ENCODE measurements at places on chromosomes 1 and 21. TPM values are rescaled to one million over a fixed set of nuclear protein-coding genes. Genes with fewer than 3 reads are reported as not detected.

DNA sequence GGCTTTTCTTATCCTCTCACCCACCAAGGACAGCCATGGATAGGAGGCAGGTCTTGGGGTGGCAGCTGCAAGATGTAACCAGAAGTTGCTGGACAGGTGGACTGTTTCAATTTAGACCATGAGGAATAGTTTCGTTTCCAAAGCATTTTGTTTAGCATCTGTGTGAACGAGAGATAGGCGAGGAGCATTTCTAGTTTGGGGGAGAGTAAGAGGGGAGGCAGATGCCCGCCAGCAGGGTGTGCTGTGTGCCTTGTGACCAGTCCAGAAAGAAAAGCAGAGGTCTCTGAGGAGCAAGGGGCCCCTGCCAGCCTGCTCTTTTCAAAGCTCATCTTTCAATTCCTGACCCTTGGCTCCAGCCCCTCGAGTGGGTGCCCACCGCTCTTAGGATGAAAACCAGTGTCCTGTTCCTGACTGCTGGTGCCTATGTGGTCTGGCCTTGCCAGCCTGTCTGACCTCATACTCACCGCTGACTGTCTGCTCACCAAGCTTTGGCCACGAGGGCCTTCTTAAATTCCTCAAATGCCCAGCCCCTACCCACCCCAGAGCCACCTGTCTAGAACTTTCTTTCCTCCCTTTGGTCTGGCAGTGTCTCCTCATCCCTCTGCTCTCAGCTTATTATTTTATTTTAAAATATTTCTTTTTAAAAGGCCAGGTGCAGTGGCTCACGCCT is 8.5 kb downstream of the SERINC2 start:
- H3K27me3 ChIP-seq: no peaks in the 10 kb centered on the region
- no peak overlapping the region for H3K27ac ChIP-seq
- H3K4me1 ChIP-seq: peaks cover 14% of the 10 kb centered on the region

DNA sequence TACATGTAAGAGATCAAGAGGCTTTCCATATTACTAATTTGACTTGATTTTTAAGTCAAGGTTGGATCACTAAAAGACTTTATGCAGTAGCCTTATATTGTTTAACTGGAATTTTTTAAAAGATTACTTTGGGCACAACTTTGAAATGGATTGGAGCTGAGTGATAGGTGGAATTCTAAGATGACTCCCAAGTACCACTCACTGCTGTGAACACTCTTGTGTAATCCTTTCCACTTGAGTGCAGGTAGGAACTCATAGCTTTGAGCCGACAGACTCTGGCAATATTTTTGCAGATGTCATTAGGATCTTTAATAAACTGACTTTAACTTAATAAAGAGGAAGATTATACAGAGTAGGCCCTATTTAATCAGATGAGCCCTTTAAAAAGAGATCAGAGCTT is 831.1 kb upstream of the NCAM2 start:
- H3K36me3 ChIP-seq: no peaks in the 10 kb centered on the region
- H3K27me3 ChIP-seq: no peaks in the 10 kb centered on the region
- no peak for DNase-seq
- no peak overlapping the region for H3K27ac ChIP-seq

DNA sequence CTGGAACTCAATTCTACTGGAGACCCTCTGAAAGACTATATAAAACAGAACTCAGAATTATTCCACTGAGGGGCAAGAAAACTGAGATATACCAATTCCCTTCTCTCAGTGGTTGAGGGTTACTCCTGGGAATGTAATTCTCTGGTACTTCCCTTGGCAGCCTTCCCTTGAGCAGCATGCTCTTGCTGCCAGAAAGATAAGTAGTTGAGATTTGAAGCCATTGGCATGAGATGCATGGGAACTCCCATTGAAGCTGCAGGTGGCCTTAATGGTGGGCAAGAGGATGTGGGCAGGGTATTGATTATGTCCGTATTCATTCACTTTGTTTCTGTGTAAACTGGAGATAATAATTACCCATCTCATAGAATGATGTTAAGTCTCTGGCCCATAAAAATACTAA is 28.6 kb upstream of the C1orf185 start:
- H3K4me3 ChIP-seq: no peak overlapping the region
- no peaks in the 10 kb centered on the region for H3K27me3 ChIP-seq
- DNase-seq: no peak
- H3K27ac ChIP-seq: no peak overlapping the region
- H3K4me1 ChIP-seq: no peaks in the 10 kb centered on the region

Gene CAMK2N1
- total RNA-seq: 6.0 TPM

Gene SPRR1B
- not detected for total RNA-seq

DNA sequence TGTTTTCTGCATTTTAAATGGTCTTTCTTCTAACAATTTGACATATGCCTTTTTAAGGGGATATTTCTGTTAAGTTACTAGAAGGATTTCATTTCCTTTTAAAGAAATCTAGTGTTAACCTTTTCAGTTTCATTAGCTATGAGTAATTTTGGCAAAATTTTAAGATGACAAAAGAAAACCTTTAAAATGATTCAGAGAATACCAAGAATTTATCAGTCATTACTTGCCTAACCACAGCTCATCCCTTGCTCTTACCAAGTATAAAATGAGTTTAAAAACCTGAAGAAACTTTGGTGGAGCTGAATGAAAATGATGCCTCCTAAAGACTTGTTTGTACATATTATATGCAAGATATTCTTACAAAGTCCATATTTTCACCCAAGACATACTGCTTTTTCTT is 101.7 kb downstream of the NEK7 start:
- no peaks in the 10 kb centered on the region for H3K36me3 ChIP-seq
- peaks cover 15% of the 10 kb centered on the region for H3K4me1 ChIP-seq
- DNase-seq: no peak

- peaks cover 19% of the 10 kb centered on the region for H3K4me1 ChIP-seq
- no peaks in the 10 kb centered on the region for H3K36me3 ChIP-seq
- DNase-seq: no peak
- no peaks in the 10 kb centered on the region for H3K27me3 ChIP-seq
- no peak overlapping the region for H3K27ac ChIP-seq
- H3K4me3 ChIP-seq: no peak overlapping the region
Observed at GRCh38 chr1:184524248-184524647, 137.4 kb downstream of the C1orf21 start.

Gene CDK18
- total RNA-seq: 25.5 TPM

DNA sequence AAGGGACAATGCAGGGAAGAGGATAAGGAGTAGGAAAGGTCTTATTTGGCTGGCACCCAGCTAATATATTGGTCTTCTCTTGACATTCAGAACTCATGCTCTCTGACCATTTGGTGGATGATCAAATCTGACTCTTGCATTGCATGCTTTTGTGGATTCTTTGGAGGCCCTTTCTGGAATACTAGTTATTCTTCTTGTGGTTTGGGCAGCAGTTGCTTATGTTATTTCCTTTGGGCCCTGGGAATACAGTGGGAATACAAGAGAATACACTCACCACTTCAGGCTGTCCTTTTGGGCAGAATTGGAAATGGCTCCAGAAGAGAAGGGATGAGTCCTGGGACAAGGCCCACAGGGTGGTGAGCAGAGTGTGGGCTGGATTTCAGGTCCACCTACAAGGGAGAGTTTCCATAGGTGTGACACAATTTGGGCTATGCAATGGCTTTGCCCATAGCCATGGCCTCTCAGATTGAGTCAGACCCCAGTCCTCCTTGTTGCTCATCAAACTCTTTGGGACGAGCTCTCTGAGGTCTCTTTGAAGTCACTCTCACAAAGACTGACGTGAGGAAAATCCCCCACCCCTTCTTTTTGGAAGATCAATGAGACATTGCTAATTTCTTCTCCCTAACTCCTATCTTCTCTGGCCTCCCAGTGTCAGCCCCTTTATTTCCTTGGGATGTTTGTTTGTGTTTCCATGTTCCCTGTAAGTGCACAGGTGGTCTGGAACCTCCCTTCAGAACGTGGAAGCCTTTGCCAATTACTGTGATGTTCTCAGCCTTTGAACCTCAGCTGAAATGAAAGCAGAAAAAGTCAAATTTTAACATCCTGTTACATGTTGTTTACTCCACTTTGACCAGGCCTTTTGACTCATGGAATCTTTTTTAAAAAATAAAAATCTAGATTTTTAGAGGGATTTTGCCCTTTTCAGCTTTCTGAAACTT is 19.4 kb downstream of the HSD11B1 start:
- H3K27me3 ChIP-seq: peaks cover 5% of the 10 kb centered on the region
- H3K4me1 ChIP-seq: no peaks in the 10 kb centered on the region
- no peak for DNase-seq
- H3K4me3 ChIP-seq: no peak overlapping the region
- no peak overlapping the region for H3K27ac ChIP-seq

Gene G0S2
- total RNA-seq: not detected

DNA sequence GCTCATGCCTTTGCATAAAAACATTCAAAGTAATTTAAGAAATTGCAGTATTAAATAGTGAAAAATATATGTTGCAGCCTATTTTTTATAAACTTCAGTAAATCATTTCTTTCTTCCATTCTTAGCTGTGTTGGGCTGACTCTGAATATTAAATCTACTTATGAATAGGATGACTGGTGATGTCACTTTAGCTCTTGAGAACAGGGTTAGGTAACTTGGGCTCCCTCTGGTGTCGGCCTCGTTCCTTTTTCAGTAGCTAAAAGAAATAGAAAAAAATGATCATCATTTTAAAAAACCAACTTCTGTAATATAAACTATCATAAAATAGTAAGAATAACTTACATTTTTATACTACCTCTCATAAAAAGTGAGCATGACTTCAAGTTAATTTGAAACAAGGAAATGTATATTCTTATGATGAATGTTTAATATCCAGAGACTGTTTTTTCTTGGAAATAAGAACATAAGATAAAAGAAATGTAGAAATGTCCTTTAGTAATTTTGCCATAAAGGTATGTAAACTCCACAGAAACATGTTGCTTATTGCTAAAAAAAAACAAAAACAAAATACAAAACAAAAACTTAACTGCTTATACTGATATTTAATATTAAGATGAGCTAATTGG is 26.8 kb upstream of the NCAM2 start:
- H3K27me3 ChIP-seq: no peaks in the 10 kb centered on the region
- H3K4me1 ChIP-seq: no peaks in the 10 kb centered on the region
- H3K36me3 ChIP-seq: no peaks in the 10 kb centered on the region
- no peak overlapping the region for H3K27ac ChIP-seq

- no peaks in the 10 kb centered on the region for H3K36me3 ChIP-seq
- no peak overlapping the region for H3K4me3 ChIP-seq
- H3K27me3 ChIP-seq: no peaks in the 10 kb centered on the region
- no peak overlapping the region for H3K27ac ChIP-seq
Observed at GRCh38 chr1:240149484-240150094, 57.9 kb downstream of the FMN2 start.

DNA sequence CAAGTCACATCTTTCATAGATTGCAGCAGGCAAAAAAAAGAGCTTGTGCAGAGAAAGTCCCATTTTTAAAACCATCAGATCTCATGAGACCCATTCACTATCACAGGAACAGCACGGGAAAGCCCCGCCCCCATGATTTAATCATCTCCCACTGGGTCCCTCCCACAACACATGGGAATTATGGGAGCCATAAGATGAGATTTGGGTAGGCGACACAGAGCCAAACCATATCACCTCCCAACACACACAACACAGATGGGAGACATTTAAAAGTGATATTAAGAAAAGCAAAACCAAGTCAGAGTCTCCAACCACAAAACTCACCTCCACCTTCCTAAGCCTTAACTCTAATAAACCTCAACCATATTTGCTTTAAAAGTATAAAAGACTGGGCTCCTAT is 61.5 kb upstream of the TIAM1 start:
- H3K27me3 ChIP-seq: no peaks in the 10 kb centered on the region
- no peak overlapping the region for H3K4me3 ChIP-seq
- no peaks in the 10 kb centered on the region for H3K36me3 ChIP-seq
- no peak for DNase-seq
- peaks cover 5% of the 10 kb centered on the region for H3K4me1 ChIP-seq
- H3K27ac ChIP-seq: no peak overlapping the region

Gene LRRN2
- 1.9 TPM for total RNA-seq

GRCh38 chr21:38993561-38993960 is 187.8 kb downstream of the ETS2 start:
- H3K4me1 ChIP-seq: peaks cover 44% of the 10 kb centered on the region
- H3K4me3 ChIP-seq: no peak overlapping the region
- no peaks in the 10 kb centered on the region for H3K36me3 ChIP-seq
- no peak overlapping the region for H3K27ac ChIP-seq
- no peaks in the 10 kb centered on the region for H3K27me3 ChIP-seq

GRCh38 chr21:41768437-41769042 is 1.7 kb upstream of the RIPK4 start:
- H3K27me3 ChIP-seq: peaks cover 92% of the 10 kb centered on the region
- H3K27ac ChIP-seq: no peak overlapping the region
- peaks cover 43% of the 10 kb centered on the region for H3K4me1 ChIP-seq
- H3K36me3 ChIP-seq: no peaks in the 10 kb centered on the region

DNA sequence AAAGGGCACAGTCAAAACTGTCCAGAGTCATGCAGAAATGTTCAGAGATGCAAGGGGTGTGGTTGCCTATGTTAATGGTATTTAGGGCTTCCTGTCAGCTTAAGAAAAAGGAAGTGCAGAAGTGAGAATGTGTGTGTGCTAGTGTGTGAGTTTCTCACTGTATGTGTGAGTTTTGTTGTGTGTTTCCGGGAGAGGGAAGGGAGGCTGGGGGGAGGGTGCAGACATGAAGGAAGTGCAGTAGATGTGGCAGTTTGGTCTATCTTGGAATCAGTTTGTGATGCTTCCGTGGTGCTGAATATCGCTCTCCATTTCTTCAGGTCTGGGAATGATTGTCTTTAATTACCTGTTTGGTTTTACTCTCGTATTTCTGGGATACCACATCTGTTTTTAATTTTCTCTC is 16.5 kb upstream of the ATP6V1G3 start:
- H3K4me3 ChIP-seq: no peak overlapping the region
- no peaks in the 10 kb centered on the region for H3K36me3 ChIP-seq
- no peaks in the 10 kb centered on the region for H3K27me3 ChIP-seq
- H3K4me1 ChIP-seq: no peaks in the 10 kb centered on the region
- no peak for DNase-seq

Gene SELE
- not detected for total RNA-seq

DNA sequence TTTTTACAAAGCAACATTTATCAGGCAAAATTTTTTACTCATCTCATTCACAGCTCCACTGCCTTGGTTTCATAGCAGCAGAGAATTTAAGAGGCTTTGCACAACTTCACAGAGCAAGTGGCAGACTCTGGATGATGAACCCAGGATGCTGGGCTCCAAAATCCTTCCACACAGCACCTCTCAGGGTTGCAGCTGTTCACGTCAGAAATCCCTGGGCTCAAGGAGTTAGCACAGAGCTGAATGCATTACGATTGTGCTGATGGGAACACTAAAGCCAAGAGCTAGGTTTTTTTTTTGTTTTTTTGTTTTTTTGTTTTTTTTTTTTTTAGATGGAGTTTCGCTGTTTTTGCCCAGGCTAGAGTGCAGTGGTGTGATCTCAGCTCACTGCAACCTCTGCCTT is 2.4 kb upstream of the HTR6 start:
- no peak overlapping the region for H3K4me3 ChIP-seq
- H3K27me3 ChIP-seq: peaks cover 72% of the 10 kb centered on the region
- H3K27ac ChIP-seq: no peak overlapping the region
- no peak for DNase-seq

Gene LIN28A
- 1,384 TPM for total RNA-seq
